ENCODE measurements at places on chromosomes 6 and 20.

- no peak for DNase-seq
Observed at GRCh38 chr6:36598739-36599318, 4.7 kb downstream of the SRSF3 start.

DNA sequence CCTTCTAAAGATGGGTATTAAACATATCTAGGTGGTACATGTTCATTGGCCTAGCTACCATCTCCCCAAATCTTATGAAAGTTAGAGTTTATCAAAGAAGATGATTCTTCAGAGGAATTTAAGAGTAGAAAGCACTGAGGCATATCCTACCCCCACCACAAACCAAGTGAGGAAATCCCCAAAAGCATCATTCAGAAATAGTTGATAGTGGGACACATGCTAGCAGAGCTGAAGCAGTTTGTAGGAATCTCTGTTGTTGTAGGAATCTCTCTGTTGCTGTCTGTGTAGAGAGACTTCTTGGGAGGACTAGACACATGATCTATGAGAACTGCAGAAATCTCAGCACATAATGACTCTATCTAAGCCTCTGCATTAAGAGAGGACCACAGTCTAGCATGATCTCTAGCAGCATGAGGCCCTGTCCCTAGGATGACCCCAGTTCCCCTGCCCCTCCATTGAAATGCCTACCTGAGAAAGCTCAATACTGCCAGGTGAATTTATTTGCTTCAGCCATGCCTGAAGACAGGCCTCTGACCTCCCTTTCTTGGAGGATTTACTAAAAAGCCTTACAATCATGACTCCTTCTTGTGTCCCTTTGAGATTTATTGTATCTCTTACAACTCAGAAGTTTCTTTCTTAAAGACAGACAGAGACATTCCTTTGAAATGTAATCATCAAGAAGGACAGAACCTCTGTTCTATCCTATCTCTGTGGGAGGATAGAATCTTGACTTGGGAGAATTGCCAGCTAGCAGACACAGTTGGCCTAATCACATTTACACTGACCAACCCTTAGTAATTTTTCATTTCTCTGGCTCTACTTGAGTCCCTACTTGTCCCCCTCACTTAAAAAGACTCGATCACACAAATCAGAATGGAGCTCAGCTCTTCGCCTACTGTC is 582.4 kb downstream of the PHF3 start:
- DNase-seq: no peak

- no peak for DNase-seq
Observed at GRCh38 chr20:24737212-24737850, 211.7 kb upstream of the CST7 start.

GRCh38 chr6:21222656-21223055 is 370.9 kb upstream of the SOX4 start:
- no peak for DNase-seq

GRCh38 chr20:10837901-10838300 is 164.1 kb upstream of the JAG1 start:
- DNase-seq: no peak

GRCh38 chr6:132401618-132402285 is 477 bp upstream of the MOXD1 start:
- DNase-seq: no peak

GRCh38 chr20:41654292-41654691 is 36.1 kb upstream of the CHD6 start:
- no peak for DNase-seq

DNA sequence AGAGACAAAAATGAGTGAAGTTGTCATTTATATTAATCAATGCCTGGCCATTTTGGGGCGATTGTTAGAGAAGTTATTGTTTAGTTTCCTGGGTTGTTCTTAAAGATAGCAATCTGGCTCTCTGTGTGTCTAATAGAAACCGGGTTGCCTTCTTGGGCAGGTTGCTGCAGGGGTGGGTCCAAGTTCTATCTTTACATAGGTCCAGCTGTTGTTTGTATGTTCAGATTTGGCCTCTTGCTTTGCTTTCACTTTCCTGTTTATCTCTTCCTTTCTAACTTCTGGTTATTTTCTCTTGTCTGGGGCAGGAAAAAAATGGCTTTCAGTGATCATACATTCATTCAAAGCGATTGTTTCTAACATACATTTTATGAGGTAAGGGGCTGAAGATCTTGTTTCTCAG is 128.4 kb upstream of the NOX3 start:
- no peak for DNase-seq

- no peak for DNase-seq
Observed at GRCh38 chr6:44514576-44515193, 127.2 kb downstream of the CDC5L start.

- DNase-seq: no peak
Observed at GRCh38 chr6:52493669-52494068, 73.5 kb downstream of the EFHC1 start.

- no peak for DNase-seq
Observed at GRCh38 chr6:161486361-161487216, 212.7 kb upstream of the AGPAT4 start.

GRCh38 chr20:63342561-63343459 is 18.3 kb downstream of the CHRNA4 start:
- DNase-seq: no peak

DNA sequence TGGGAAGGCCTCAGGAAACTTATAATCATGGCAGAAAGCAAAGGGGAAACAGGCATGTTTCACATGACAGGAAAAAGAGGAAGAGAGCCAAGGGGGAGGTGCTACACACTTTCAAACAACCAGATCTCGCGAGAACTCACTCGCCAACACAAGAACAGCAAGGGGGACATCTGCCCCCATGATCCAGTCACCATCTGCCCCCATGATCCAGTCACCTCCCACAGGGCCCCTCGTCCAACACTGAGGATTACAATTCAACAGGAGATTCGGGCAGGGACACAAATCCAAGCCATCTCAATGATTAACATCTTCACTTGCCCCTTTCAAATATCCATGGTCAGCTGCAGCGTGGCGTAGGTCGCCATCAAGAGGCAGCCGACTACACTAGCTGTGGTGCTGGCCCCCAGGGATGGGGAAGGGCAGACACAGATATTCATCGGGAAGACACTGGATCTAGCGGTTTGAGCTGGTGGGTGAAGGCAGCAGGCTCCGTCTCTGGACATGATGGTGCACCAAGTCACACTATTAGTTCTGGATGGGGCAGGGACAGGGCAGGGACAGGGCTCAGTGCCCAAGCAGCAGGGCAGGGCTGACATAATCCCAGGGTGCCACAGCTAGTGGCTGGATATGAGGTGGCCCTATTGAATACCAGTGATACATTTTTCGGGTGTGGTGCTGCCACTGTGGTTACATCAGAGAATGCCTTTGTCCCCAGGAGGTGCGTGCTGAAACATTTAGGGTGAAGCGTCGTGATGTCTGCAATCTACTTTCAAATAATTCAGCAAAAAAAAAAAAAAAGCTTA is 31.6 kb downstream of the TUBB2B start:
- no peak for DNase-seq

GRCh38 chr6:15682965-15683822 is 20.4 kb upstream of the DTNBP1 start:
- no peak for DNase-seq

- no peak for DNase-seq
Observed at GRCh38 chr6:75349262-75349984, 64.8 kb upstream of the TMEM30A start.

DNA sequence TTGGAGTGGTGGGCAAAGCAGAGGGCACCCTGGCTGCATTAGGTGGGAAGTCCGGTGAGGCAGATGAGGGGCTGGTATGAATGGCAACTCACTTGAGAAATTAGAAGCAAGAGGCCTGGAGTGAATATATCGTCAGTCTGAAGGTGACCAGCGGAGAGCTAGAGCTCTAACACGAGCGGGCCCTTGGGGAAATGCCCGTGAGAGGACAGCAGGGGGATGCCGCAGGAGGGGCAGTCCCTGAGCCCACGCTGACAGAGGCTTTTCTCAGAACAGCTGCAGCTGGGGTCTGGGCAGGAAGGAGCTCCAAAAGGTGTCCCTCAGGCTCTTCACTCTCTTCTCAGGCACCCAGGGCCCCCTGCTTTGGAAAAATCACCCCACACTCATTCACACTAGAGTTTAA is 32.0 kb upstream of the CD93 start:
- no peak for DNase-seq

DNA sequence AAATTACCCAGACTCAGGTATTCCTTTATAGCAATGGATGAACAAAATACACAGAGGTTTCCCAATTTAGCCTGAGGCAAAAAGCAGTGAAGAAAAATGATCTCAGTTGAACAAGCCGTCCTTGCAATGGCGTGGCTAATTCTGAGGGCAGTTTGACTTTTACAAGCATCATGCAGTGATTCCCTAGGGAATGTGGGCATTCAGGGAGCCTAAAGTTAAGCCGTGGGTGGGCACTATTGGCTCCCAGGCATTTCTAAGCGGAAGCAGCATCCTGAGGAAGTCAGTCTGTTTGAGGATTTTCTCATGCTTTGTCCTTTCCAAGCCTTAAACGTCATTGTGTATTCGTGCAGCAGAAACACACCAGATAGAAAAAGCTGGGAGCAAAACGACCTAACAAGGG is 133.9 kb downstream of the MYLK4 start:
- no peak for DNase-seq

- DNase-seq: no peak
Observed at GRCh38 chr6:82988930-82989351, 76.7 kb downstream of the UBE3D start.

- no peak for DNase-seq
Observed at GRCh38 chr6:95658886-95659285, 81.6 kb downstream of the MANEA start.

- DNase-seq: no peak
Observed at GRCh38 chr6:19432966-19433498, 404.1 kb upstream of the ID4 start.

DNA sequence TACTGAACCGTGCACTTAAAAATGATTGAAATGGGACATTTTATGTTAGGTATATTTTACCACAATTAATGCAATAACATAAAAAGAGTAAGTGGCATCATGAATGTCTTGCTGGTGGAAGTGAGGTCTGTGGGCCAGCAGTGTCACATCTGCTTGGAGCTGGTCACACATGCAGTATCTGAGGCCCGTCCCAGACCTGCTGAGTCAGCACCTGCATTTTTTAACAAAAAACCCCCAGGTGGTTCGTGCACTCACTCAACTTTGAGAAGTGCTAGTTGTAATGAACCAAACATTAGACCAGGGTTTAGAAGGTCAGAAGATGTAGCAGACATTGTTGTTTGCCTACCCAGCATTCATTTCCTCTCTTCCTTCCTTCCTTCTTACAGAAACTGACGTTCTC is 21.0 kb downstream of the BANF2 start:
- DNase-seq: no peak
